Activated T-helper 1 cell treated with anti-CD3 and anti-CD28 coated beads, Interleukin-2, amount 50 U/mL, for 16 hours (primary cell): ENCODE measurements at places on chromosomes 2 and 18.

DNA sequence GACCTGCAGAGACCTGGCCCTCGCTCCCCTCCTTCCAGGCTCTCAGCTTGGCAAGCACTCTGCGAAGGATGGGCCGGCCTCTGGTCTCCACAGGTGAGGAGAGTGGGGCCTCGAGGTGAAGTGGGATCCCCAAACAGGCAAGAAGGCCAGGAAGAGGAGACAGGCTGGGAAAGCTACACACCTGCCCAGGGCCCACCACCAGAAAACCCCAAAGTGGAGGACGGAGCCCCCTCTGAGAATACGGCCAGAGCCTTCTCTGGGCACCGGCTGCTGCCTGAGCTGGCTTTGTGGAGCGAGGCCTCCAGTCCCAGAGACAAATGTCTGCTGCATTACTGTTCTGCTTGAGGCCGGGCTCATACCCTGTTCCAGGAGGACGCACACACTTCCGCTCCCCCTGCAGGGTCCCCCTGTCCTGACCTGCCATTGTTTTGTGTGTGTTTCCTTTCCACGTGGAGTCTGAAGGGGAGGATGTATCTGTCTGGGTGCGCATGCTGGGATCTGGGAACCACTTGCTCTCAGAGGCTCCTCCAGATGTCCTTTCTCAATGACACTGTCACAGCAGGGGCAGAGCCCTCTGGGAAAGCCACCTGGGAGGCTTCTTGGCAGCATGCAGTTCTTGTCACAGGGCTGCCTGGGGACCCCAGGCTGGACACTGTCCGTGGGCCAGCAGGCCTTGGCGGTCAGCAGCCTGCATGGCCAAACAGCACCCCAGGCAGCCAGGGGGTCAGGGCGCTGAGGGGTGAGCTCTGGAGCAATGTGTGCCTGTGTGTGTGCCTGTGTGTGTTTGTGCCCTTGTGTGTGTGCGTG is 20.8 kb downstream of the KCNF1 start:
- no peak for DNase-seq

GRCh38 chr2:28492282-28492681 is 3.6 kb upstream of the PLB1 start:
- no peak for DNase-seq

DNA sequence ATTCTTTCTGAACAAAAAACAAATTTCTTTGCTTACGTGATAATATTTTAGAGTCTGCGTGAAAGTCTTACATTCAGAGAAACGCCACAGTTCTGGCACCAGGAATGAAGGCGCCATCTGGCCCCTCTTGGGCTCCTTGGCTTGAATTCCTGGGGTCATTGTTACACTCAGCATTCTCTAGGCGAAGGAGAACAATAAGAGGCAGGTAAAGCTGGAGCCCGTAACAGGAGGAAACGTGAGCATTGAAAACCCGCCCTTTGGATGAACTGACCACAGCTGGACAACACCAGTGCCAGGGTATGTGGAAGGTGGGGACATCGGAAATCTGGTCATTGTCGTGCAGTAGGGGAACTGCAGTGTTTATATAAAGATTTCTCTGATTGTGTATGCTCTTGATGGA is 144.8 kb downstream of the RNF152 start:
- no peak for DNase-seq

DNA sequence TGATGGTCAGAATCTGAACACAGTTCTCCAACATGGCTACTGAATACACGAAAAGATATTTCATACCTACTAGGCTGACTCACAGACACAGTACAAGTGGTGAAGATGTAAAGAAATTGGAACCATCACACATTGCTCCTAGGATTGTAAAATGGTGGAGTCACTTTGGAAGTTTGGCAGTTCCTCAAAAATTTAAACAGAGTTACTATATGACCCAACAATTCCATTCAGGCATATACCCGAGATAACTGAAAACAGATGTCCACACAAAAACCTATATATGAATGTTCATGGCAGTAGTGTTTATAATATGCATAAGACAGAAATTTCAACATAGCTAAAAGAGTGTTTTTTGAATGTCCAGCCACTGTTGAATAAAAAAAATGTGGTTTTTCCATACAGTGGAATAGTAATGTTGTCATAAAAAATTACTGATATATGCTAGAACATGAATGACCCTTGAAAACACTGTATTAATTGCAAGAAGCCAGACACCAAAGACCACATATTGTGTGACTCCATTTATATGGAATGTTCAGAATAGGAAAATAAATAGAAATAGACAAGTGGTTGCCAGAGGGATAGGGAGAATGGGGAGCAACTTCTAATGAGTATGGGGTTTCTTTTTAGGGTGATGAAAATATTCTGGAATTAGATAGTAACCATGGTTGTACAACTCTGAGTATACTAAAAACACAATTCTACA is 10.1 kb downstream of the RMP24 start:
- no peak for DNase-seq

DNA sequence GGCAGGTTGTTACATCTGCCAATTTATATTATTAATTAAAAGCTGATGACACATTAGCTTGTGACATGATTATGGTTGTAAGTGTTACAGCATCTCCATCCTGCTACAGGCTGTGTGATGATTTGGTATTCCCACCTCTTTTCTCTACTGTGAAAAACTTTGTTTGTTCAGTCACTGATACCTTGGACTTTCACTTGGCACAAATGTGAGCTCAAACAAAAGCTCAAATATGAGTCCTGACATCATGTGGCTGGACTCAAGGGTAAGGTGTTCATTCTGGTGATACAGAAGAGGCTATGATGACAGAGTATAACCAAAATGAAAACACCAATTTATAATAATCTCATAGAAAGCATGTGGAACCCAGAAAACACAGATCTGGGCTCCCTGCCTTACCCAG is 11.4 kb upstream of the IL36A start:
- DNase-seq = no peak

DNA sequence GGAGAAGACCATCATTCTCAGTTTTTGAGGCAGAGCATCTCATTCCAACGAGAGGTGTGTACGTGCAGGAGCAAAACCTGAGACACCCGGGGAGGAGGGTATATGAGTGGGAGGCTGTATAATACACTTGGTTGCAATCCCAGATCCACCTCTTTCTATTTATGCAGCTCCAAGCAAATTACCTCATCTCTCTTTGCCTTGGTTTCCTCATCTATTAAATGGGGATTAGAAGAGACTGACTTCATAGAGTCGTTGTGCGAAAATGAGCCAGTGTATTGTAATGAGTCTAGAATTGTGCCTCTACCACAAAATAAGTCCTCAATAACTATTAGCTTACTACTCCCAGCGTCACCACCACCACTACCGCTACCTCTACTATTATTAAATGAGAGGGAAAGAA is 40.1 kb downstream of the TGOLN2 start:
- DNase-seq = no peak

GRCh38 chr2:173264603-173265366 is 89.9 kb upstream of the CDCA7 start:
- no peak for DNase-seq

- no peak for DNase-seq
Observed at GRCh38 chr18:1585881-1586488, 681.3 kb downstream of the ADCYAP1 start.

GRCh38 chr2:132009874-132010521 is 151.8 kb downstream of the ANKRD30BL start:
- no peak for DNase-seq

DNA sequence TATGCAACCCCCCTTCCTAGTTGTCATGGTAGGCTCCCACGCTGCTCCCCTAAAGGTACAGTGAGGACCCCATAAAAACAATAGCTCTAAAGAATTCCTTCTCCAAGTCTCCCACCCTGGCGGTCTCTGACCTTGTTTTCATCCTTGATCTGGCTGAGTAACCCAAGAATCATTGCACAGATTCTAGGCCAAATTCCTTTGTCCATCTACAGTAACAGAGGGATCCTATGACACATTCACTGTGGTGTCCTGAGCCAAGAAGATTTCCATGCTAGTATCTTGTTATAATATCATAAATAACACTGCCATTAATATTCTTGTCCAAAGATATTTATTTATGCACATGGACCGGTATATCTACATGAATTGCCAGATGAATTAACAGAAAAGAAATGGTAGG is 240.2 kb downstream of the CYP26B1 start:
- DNase-seq = no peak

DNA sequence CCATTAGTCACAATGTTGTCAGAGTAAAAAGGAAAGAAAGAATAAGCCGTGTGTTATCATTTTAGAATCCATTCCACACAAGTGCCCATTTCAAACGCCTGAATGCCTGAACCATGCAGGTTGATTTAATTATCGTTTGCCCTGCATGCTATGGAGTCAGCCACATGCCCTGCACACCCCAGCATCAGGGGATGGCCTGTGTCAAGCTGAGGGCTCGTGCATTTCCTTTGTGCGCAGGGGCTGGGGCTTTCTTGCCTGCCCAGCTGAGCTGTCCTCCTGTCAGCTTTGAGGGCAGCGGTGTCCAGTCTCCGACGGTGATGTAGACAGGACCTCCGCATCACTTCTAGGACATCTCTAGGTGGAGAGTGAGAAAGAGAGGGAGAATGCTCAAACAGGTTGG is 200.4 kb downstream of the TSN start:
- DNase-seq = no peak

DNA sequence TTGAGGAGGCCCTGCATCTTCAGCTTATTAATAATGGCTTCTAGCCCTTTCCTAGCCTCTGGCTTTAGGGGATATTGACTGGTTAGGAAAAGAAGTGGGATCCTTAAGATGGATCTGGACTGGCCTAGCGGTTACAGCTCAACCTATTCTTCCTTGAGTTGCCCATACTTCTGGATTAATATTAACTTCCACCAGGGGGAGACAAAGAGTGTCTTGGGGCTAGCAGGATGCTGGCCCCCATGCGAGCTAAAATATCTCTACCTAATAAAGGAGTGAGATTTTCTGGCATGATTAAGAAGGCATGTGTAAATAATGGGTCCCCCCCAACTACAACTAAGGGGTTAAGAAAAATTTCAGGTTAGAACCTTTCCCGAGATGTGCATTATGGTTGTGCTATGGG is 23.2 kb upstream of the PLA2R1 start:
- DNase-seq = no peak

- no peak for DNase-seq
Observed at GRCh38 chr2:8682719-8683667, 1.1 kb downstream of the ID2 start.

DNA sequence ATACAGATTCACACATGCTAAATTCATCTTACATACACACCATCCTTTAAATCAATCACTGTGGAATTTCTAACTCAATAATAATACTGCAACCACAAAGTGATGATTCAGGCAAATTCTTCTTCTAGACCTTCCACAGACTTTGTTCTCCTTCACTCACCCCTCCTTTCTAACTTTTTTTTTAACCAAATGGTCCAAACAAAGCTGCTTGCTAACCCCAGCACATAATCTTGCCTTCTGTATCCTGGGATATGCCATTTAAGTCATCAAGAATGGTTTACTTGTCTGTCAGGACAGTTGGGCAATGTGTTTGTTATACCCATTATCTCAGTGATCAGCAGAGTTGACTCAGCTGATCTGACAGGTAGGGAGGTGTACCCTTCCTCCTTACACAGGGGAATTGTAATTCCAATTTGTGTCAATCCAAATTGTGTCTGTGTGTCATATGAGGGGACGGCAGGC is 10.0 kb downstream of the SLC40A1 start:
- DNase-seq = no peak

DNA sequence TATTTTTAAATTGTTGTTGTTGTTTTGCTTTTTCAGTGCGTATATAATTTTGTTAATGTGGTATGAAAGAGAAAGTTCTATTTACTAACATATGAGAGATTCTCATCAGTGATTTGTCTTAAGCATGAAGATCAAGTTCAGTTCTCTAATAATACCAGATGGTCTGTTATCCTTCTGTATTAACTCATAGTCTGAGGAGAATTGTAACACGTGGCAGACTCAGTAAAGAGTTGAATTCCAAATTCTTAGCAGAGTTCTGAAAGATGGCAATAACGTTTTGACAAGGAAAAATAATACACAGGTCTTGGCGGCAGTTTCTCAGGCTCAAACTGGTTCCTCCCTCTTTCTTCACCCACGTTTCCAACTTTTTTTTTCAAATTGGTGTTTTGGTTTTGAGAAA is 17.2 kb upstream of the COL3A1 start:
- DNase-seq = no peak

GRCh38 chr2:196586511-196586991 is 53.0 kb upstream of the CCDC150 start:
- no peak for DNase-seq
